ENCODE measurements at places on chromosomes 7 and 10.

GRCh38 chr10:14250496-14251076 is 80.1 kb downstream of the FRMD4A start:
- DNase-seq, result no peak

- DNase-seq, result no peak
These were observed 17.3 kb downstream of the ANTXRL start for GRCh38 chr10:46304062-46304461.

DNA sequence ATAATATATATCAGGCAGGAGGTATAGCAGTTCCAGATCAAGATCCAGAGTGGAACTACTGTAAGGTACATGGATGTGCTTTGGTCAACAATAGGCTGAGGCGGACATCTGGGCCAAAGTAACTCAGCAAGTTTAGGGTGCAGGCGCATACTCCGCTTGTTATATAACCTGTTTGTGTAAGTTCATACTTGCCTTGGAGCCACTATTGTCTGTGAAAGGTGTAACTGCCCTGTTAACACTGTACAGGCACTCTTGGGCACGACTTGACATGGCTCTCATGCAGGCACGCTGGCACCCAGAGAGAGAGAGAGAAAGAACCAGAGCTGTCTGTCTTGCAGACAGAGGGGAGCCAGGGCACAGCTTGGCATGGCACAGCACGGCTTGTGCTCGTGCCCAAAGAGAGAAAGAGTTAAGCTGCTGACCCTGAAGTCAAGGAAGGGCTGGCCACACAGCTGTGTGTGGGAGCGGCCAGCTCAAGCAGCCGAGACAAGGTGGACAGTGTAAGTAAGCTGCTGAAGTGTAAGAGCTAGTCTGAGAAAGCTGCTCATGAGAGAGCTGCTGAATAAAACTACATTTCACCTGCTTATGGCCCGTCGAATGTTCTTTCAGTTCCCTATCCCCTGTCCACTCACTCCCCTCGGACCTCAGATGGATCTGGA is 47.8 kb upstream of the KAT6B start:
- peak; percentile 26 for DNase-seq

DNA sequence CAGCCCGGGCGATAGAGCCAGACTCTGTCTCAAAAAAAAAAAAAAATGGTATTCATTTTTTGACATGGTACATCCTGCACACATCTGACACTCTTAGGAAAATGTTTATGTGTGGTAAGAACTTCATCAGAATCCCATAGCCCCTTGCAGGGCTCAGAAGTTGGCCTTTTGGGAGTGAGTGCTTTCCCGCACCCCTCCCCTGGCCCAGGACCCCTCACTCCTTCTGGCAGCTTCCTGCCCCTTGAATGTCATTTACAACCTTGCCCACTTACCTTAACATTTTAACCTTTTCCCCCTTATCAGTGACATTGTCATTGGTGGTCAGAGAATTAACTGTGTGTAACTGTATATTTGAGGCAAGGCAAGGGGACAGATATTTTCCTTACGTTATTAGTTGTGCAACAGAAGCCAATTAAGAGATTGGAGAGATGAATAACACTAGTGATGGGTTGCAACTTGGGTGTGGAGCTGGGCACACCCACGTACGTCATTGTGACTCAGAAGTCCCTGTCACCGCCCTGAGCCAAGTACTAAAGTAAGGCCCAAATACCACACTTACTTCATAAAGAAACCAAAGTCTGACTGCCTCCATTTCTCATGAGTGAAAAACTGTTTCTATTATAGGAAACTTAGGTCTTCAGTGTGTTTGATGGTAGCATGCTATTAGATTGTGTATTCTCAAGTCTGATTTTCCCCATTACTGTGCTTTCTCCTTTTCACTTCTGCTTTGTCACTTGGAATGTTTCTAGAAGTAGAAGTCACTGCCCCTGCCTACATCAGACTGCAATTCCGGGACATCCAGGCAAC is 31.6 kb downstream of the OGDH start:
- DNase-seq, result peak; percentile 87

DNA sequence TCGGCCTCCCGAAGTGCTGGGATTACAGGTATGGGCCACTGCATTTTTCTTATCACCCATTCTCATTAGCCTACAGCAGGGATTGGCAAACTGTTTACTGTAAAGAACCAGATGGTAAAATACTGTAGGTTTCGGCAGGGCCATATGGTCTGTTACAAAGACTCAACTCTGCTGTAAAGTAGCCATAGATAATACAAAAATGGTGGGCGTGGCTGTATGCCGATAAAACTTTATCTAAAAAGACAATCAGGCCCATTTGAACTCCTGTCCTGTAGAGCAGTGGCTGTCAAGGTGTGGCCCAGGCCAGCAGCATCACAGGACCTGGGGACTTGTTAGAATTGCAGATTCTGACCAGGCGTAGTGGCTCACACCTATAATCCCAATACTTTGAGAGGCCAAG is 134.3 kb downstream of the CUX1 start:
- no peak for DNase-seq

DNA sequence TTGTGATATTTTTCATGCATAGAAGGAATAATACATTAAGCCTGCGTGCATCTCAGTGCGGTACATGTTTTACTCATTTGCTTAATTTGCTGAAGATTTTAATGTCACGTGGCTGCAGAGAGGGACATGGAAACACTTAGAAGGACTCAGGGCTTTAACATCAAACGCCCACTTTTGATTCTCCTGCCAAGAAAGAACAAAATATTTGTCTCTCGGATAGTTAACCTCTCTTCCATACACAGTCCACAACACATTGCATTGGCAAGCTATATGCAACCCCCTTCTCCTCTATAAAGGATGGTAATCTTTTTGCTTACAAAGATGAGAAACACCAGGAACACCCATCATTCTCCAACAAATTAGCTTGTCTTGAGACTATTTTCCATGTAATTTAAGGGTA is 148.0 kb upstream of the NRP1 start:
- DNase-seq, result no peak

GRCh38 chr10:35699848-35700486 is 57.9 kb upstream of the FZD8 start:
- no peak for DNase-seq

- no peak for DNase-seq
These were observed 28.5 kb upstream of the CSGALNACT2 start for GRCh38 chr10:43109671-43110249.

GRCh38 chr10:31000867-31001266 is 30.8 kb downstream of the ZNF438 start:
- peak; percentile 79 for DNase-seq

DNA sequence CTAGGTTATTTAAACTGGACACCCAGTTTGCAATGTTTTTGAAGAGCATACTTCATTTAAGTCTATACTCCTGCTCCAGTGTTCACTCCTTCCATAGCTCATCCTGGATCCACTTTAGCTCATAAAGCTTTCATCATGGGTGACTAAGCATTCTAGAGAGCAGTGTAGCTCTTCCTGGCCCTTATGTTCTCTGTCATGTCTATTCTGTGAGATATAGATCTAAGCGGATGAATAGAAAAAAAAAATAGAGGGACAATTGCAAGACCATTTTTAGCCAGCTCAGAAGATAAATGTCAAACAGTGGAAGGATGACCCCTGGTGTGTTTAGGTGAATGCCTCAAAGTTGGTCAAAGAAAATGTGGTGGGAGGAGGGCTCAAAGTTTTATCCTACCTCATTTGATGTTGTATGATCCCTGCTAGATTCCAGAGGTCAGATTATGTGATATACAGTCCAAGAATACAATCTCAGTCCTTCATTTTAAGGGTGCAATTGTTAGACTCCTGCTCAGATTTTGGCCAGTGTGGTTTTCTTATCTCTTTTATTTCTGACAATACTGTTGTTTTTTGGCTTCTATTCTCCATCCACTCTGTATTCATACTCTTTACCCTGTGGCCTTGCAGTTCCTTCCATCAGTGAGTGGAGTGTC is 7.5 kb upstream of the HECW1 start:
- DNase-seq, result no peak

- DNase-seq, result no peak
These were observed 22.3 kb upstream of the RET start for GRCh38 chr10:43054593-43054992.

GRCh38 chr7:26987338-26987737 is 108.5 kb downstream of the HOXA1 start:
- no peak for DNase-seq

DNA sequence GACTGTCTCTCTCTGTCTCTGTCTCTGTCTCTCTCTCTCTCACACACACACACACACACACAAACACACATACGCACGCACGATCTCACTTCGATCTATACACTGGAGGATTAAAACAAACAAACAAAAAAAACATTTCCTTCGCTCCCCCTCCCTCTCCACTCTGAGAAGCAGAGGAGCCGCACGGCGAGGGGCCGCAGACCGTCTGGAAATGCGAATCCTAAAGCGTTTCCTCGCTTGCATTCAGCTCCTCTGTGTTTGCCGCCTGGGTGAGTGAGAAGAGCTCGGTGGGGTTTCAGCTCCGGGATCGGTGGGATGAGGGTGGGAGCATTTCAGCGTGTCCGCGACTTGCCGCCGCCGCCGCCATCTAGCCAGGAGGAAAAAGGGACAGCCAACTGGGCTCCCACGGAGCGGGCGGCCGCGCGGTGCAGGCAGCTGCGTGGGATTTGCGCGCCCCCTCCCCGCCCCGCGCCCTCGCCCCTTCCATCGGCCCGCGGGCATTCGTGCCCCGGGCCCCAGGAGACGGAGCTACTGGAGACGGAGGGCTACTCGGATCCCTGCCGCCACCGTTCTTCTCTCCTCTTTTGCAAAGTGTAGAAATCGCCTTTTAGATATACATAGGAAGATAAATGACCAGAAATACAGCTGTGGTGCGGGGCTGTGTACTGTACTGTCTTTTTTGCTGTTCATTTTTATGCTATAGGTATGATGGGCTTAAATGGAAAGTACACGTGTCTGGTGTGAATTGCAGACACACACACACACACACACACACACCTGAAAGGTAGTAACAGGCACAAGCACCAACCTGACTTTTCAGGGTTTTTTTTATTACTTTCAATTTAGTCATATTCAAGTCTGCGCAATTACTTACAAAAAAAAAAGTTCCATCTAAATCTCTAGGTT is 581 bp downstream of the PTPRZ1 start:
- no peak for DNase-seq

- no peak for DNase-seq
These were observed 723 bp upstream of the TES start for GRCh38 chr7:116209561-116210070.

DNA sequence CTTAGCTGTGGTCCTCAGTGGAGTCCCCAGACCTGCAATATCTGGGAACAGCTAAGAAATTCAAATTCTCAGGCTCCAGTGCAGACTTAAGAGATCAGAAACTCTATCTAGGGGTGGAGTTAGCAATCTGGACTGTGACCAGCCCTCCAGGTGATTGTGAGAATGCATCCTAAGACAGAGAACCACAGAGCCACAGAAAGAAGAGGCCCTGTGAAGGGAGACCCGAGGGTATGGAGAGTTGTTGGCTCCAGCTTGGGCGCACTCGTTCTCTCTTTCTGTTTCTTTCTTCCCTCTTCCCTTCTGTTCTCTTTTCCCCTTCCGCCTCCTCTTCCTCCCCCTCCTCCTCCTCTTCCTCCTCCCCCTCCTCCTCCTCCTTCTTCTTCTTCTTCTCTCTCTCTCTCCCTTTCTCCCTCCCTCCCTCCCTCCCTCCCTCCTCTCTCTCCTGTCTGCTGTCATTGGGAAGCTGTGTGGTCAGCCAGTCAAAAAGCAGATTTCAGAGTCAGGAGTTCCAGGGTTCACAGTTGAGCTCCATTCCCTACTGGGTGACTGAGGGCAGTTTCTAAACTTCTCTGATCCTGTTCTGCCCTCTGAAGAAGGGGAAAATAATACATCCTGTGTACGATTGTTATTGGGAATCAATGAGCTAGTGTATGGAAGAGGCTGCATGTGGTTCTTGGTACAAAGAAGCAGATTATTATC is 62.1 kb upstream of the STEAP1B start:
- no peak for DNase-seq

DNA sequence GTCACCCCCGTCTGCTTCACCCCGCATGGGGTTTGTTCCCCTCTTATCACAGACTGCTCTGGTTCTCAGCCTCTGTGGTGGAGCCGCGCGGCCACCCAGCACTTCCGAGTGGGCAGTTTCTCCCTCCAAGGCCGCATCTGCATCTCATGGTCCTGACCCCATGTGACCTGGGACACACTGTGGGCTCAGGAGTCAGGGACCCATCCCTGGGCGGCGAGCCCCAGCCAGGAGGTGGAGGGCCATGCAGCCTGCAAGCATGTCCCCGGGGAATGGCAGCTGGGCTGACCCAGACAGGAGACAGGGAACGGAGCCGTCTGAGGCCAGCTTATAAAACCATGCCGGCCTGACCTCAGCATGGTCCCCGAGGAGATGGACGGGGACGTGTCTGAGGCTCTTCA is 25.2 kb upstream of the TTYH3 start:
- no peak for DNase-seq

DNA sequence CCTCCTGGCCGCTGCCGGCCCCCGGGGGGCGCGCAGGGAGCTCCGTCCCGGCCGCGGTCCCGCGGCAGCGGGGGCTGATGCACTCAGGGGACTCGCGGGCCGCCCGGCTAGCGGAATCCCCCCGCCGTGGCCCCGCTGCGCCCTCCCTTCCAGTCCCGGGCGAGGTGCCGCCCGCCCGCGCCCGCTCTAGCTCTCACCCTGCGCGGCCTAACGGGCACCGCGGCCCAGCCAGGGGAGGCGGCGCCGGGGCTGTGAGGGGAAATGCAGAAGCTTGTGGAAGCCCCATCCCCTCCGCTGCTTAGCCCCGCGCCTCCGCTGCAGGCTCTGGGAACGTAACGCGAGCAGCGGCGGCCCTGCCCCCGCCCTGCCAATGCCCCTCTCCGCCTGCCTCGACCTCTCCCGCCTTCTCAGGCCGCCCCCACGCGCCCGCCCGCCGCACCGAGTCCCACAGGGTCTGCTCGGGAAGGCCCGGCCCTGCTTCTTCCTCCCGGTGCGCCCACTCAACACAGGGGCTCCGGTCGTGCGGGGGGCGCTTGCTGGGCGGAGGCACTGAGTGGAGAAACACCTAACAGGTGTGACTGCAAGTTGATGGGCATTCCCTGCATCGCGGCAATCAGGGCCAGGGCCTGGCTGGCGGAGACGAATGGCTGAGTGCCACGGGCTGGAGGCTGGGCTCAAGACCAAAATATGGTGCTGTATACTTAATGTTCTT is 384 bp upstream of the TMEM229A start:
- DNase-seq, result no peak

DNA sequence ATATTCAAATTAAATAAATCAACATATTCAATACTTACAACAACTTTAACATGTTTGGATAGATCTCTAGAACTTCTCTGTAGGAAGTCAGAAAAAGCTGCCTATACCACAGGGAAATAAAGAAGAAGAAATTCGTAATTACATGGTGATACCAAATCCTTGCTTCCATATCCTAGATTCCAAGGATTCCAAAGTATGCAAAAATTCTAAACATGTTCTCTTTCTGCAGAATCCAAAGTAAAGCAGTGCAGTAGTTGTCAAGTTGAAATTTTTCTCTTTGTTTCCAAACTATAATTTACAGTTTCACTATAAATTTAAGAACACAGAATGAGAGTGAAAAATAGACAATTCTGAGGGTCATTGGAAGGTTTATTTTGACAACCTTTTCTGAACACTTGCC is 233.7 kb upstream of the PTN start:
- no peak for DNase-seq
